ENCODE measurements at places on chromosomes 5 and 9.

- no peak for DNase-seq
Observed at GRCh38 chr5:160054831-160055230, 45.9 kb downstream of the TTC1 start.

GRCh38 chr9:111659691-111660090, 1.7 kb upstream of the GNG10 start:
- DNase-seq, result no peak

DNA sequence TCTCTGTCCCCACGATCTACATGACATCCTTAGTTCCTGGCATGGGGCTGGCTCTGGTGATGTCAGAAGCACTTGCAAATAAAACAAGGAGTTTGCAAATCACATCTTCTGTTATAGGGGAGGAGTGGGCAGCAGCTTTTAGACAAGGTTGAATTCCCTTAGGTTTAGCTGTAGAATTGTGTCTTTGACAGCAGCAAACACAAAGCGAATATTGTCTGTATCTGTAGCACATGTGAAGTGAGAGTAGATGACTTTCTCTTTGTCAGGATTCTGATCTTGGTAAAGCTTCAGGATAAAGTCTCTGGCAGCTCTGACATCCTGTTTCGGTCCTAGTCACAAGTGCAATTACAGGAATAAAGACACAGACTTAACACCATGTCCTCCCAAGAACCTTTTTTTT, 224.3 kb downstream of the GNA14 start:
- DNase-seq, result no peak

GRCh38 chr5:52837068-52837467, 49.4 kb downstream of the ITGA1 start:
- no peak for DNase-seq

GRCh38 chr5:125209650-125210049, 463.2 kb upstream of the ZNF608 start:
- DNase-seq, result no peak

GRCh38 chr9:98342820-98343210, 87.4 kb upstream of the TBC1D2 start:
- no peak for DNase-seq

- DNase-seq, result no peak
Observed at GRCh38 chr9:109765278-109765677, 14.7 kb upstream of the PALM2AKAP2 start.

DNA sequence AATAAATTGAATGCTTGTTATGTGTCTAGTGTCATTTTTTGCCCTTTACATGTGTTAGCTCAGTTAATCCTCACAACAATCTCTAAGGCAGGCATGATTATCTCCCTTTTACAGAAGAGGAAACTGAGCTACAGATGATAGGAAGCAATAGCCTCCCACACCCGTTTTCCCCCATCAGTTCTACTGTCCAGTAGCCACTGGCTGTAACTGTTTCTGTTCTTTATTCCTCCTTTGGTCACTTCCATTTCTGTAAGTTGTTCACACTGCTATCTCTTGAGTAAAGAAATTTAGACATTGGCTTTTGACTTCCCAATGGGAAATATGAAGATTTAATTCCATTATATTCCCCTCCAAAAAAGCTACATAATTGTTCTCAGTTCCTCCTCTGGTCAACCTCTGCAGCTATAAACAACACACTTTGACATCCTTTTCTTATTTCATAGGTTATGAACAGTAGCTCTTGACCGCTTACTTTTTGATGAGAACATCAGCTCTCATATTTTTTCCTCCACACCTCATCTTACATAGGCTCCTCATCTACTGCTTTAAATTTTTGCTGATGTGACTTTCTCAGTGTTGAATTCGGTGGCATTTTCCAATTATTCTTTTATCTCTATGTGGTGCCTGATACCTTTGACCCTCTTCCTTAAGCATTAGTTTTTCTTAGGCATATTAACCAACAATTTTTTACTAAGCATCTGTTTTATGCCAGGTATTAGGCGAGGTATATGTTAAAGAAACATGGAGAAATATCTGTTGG, 21.4 kb downstream of the SPZ1 start:
- no peak for DNase-seq

DNA sequence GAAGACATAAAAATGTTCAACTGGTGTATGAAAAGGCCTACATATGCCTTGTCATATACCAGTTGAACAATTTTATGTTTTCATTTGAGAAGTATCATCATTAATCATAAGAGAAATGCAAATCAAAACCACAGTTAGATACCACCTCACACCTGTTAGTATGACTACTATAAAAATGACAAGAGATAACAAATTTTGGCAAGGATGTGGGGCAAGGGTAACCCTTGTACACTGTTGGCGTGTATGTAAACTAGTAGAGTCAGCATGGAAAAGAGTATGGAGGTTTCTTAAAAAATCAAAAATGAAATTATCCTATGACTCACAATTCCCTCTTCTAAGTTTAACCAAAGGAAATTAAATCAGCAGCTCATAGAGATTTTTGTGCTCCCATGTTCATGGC, 250.4 kb upstream of the ST8SIA4 start:
- DNase-seq, result no peak

- no peak for DNase-seq
Observed at GRCh38 chr5:108339220-108339619, 42.7 kb downstream of the FBXL17 start.

GRCh38 chr5:177528631-177529030, 11.9 kb upstream of the DDX41 start:
- no peak for DNase-seq

DNA sequence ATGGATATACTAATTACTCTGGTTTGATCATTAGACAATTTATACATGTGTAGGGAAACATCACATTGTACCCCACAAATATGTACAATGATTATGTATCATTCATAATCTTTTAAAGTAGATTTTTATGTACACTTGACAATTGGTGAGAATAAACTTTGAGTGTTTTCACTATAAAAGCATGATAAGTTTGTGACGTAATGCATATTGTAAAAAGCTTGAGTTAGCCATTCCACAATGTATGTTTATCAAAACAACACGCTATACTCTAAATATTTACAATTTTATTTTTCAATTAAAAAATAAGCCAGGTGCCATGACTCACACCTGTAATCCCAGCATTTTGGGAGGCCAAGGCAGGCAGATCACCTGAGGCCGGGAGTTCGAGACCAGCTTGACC, 360.1 kb upstream of the ITGA1 start:
- no peak for DNase-seq

GRCh38 chr5:117454716-117455212, 880.1 kb upstream of the SEMA6A start:
- DNase-seq, result no peak

- DNase-seq, result no peak
Observed at GRCh38 chr9:77304543-77304942, 127.2 kb downstream of the VPS13A start.

GRCh38 chr9:83986195-83986594, 5.6 kb downstream of the RMI1 start:
- no peak for DNase-seq

DNA sequence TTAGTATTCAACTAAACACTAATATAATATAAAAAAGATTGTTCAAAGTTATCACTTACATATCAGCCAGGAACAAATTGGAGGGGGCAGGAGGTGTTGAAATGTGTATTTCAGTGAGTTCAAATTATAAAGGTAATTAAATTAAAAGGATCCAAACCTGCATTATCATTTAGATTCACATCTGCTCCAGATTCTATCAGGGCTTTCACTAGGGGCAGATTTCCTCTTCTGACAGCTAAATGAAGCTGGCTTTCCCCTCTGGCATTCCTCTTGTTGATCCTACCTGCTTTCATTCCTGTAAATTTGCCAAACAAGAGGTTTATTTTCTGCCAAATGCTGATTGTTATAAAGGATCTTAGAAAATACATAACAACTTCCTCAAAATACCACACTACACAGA, 86.3 kb upstream of the GCNT4 start:
- no peak for DNase-seq
